ENCODE measurements at places on chromosomes 5 and 9. TPM values are rescaled to one million over a fixed set of nuclear protein-coding genes. Genes with fewer than 3 reads are reported as not detected.

PCDHGC5 gene
- total RNA-seq, result 1.2 TPM

ODF2 gene
- total RNA-seq, result 26.6 TPM

INSL6 gene
- total RNA-seq, result not detected

CBY3 gene
- total RNA-seq, result not detected

ZDHHC11B gene
- not detected for total RNA-seq

DDX31 gene
- 14.6 TPM for total RNA-seq

FOXD4L5 gene
- not detected for total RNA-seq

CRB2 gene
- total RNA-seq, result not detected

OXCT1 gene
- total RNA-seq, result 24.8 TPM

PLCXD3 gene
- total RNA-seq, result not detected

WDR31 gene
- total RNA-seq, result 0.27 TPM

PRLR gene
- total RNA-seq, result not detected
